ENCODE measurements at places on chromosomes 1 and 21. TPM values are rescaled to one million over a fixed set of nuclear protein-coding genes. Genes with fewer than 3 reads are reported as not detected.
A peak's percentile ranks its signal among the peaks of the same experiment; 100 is the strongest.

DNA sequence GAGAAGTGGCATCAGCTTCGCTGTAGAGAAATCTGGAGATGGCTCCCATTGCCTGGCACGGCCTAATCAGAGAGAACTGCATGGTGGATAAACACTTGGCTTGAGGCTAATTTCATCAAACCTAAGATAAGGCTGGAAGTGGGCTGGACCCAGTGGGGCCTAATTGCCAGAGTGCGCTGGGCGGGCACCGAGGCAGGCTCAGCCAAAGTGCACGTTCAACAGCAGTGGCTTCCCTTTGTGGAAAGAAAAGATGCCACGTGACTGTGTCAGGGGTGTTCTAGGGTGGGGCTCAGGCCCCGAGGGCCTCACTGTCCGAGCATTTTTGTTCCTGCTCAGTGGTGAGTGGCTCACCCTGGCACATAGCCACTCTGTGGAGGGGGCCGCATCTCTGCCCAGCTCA, 5.8 kb downstream of the PLCH2 start:
- no peak for DNase-seq
- no peak overlapping the region for H3K4me3 ChIP-seq
- H3K36me3 ChIP-seq, result no peaks in the 10 kb centered on the region

DNA sequence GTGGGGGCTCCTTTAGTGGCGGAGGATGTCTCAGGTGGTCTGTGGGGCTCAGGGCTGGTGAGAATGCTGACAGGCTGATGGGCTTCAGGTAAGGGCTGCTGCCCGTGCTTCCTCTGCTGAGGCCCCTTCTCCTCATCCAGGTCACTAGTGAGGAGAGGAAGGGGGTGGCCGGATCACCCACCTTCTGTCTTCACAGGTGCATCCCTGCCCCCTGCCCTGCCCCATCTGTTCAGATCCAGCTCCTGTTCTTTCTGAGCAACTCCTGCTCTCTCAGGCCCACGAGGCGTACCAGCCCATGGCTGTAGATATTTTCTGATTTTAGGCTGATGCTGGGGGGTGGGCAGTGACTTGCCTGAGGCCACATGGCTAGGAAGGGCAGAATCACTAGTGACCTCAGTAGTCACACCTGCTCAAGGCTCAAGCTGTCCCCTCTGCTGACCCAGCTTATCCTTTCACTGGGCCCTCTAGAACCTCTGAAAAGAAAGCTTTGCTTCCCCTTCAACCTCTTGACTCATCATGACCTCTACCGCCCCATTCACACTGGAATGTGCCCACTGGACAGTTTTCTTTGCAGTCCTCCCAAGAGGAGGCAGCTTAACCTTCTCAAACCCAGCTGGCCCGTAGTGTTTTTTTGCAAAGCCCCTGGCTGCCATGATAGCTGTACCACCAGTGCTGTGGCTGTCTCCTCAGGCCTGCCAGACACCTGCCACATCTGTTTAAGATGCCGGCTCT, 14.8 kb downstream of the DCST2 start:
- no peak overlapping the region for H3K4me3 ChIP-seq
- peaks cover 19% of the 10 kb centered on the region for H3K4me1 ChIP-seq
- H3K27ac ChIP-seq, result no peak overlapping the region
- H3K27me3 ChIP-seq, result no peaks in the 10 kb centered on the region

DNA sequence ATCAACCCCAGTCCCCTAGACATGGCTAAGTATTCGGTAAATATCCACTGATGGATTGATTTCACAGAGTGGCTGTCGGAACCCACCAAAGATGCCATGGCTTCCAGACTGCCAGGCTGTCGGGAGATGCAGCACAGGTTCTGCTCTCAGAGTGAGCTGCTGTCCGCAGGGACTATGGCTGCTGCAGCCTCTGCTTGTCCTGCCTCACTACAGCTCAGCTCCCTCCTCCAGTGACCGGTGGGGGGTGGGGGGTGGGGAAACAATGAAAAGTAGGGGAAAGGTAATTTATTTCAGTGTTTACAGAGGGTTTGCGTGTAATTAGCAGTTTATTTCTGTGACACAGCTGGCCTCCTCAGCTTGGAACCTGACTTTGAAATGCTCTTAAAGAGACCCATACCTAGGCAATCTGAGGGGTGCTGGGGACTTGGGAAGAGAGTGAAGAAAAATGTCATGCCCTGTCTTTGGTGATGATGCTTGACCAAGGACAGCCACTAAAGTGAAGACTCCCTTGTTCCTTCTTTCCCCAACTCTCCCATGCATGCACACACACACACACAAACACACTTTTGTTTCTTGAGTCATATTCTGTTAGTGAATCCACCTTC, 109.0 kb downstream of the CACNA1E start:
- DNase-seq, result no peak
- no peak overlapping the region for H3K4me3 ChIP-seq
- peaks cover 5% of the 10 kb centered on the region for H3K36me3 ChIP-seq

- H3K36me3 ChIP-seq, result peaks cover 8% of the 10 kb centered on the region
- no peaks in the 10 kb centered on the region for H3K27me3 ChIP-seq
- H3K27ac ChIP-seq, result peak overlapping the region; percentile 95
- 0 out of 2 replicates have a peak overlapping the region, but pooled peaks have one; percentile 85 for H3K4me3 ChIP-seq
- DNase-seq, result no peak
- H3K4me1 ChIP-seq, result peaks cover 47% of the 10 kb centered on the region
Measured at GRCh38 chr1:36162680-36163239, 6.8 kb downstream of the MAP7D1 start.

DNA sequence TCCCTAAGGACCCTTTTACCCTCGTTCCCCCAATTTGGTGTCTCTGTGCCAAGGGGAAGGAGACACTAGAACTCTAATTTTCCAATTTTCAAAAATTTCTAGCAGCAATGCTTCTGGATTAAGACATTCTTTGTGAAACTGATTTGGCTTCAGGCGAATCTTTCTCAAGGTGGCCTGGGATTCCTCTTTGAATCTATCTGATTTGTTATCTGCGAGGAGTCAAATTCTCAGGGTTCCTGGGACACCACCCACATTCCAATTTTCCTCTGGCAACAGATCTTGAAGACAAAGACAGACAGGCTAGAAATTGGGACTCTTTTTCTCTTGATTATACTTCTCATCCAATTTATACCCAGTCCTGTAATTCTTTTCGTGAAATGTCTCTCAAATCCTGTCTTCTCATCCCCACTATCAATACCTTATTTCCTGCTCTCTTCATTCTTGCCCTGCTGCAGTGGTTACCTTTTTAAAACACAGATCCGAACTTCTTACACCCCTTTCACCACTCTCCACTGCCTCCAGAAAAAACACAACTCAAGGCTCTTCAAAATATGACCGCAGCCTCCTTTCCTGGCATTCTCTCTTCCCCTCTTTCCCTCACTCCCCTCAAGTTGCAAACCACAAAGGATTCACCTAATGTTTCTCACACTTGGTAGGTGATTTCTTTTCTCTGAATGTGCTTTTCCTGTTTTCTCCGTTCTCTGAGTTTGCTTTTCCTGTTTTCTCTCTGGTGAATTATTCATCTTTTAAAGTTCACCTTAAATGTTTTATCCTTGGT, 2.7 kb upstream of the MPZL1 start:
- no peaks in the 10 kb centered on the region for H3K36me3 ChIP-seq
- peak overlapping the region; percentile 80 for H3K27ac ChIP-seq
- H3K4me3 ChIP-seq, result peak overlapping the region; percentile 89
- H3K27me3 ChIP-seq, result no peaks in the 10 kb centered on the region
- H3K4me1 ChIP-seq, result peaks cover 25% of the 10 kb centered on the region

The KIF26B gene
- 11.6 TPM for total RNA-seq

The TMEM125 gene
- total RNA-seq, result 1.1 TPM

GRCh38 chr21:14838400-14838799, 226.4 kb downstream of the NRIP1 start:
- H3K4me3 ChIP-seq, result no peak overlapping the region
- H3K27me3 ChIP-seq, result no peaks in the 10 kb centered on the region
- no peak for DNase-seq
- H3K27ac ChIP-seq, result no peak overlapping the region

GRCh38 chr1:183753464-183753891, 51.4 kb upstream of the RGL1 start:
- no peak for DNase-seq
- H3K4me1 ChIP-seq, result no peaks in the 10 kb centered on the region
- H3K4me3 ChIP-seq, result no peak overlapping the region

The PERM1 gene
- not detected for total RNA-seq

The GJA9 gene
- total RNA-seq, result not detected

- H3K4me3 ChIP-seq, result no peak overlapping the region
- DNase-seq, result no peak
- H3K27me3 ChIP-seq, result no peaks in the 10 kb centered on the region
- H3K27ac ChIP-seq, result no peak overlapping the region
Measured at GRCh38 chr1:244341455-244342450, 110.0 kb downstream of the ADSS2 start.

GRCh38 chr1:78651241-78651640, 1.6 kb downstream of the IFI44 start:
- peak overlapping the region; percentile 82 for H3K27ac ChIP-seq
- H3K4me1 ChIP-seq, result no peaks in the 10 kb centered on the region
- H3K27me3 ChIP-seq, result no peaks in the 10 kb centered on the region

DNA sequence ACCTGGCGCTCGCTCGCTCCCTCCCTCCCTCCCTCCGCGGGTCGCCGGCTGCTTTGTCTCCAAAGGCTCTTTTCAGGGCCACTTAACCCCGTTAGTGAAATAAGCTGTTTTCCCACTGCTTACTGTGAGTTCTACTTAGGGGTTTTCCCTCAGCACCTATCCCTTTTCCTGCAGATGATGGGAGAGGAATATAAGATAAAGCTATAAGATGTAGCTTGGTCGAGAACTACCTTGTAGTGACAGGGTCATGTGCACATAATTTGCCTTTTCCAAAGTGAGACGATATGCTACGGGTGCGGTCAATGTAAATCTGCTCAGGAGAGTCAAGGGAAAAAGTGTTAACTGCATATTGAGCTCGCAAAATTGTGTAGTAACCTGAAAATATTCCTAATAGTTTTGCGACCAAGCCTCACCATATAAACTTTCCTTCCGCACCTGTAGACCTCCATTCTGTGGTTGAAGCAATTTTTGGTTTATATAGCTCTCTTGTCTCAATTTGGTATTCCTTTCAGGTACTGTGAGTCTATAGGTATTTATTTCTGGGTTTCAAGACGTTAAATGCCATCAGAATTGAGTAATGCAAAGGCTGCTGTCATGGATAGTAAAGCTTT, 55.8 kb upstream of the BOLA1 start:
- H3K27ac ChIP-seq, result peak overlapping the region; percentile 90
- peaks cover 20% of the 10 kb centered on the region for H3K4me1 ChIP-seq
- DNase-seq, result no peak

GRCh38 chr1:92299477-92300150, 755 bp downstream of the RPAP2 start:
- H3K4me3 ChIP-seq, result peak overlapping the region; percentile 99
- no peak for DNase-seq
- peak overlapping the region; percentile 93 for H3K27ac ChIP-seq
- no peaks in the 10 kb centered on the region for H3K36me3 ChIP-seq
- H3K27me3 ChIP-seq, result no peaks in the 10 kb centered on the region
- no peaks in the 10 kb centered on the region for H3K4me1 ChIP-seq

DNA sequence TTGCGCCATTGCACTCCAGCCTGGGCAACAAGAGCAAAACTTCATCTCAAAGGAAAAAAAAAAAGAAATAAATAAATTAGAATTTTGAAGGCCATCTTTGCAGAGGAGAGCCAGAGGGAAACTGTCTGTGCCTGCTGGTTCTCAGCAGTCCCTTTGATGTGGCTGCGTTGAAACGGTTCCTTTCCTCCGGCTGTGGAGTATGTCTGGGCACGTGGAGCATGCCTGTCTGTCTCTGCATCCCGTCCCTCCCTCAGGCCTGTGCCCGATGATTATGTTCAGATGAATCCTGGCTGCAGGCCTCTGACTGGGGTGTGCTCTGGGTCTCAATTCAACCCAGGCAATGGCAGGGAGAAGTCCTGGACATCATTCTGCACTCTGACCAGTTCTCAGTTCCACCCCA, 33.4 kb downstream of the KIAA1614 start:
- DNase-seq, result no peak
- no peaks in the 10 kb centered on the region for H3K36me3 ChIP-seq
- H3K27me3 ChIP-seq, result no peaks in the 10 kb centered on the region
- H3K4me1 ChIP-seq, result no peaks in the 10 kb centered on the region

- peaks cover 30% of the 10 kb centered on the region for H3K4me1 ChIP-seq
- H3K4me3 ChIP-seq, result peak overlapping the region; percentile 69
- no peaks in the 10 kb centered on the region for H3K36me3 ChIP-seq
- H3K27ac ChIP-seq, result no peak overlapping the region
- no peaks in the 10 kb centered on the region for H3K27me3 ChIP-seq
- no peak for DNase-seq
Measured at GRCh38 chr1:43978264-43978550, 803 bp upstream of the B4GALT2 start.

The OLIG2 gene
- not detected for total RNA-seq

GRCh38 chr1:228992907-228993535, 257.7 kb downstream of the RHOU start:
- DNase-seq, result no peak
- H3K4me3 ChIP-seq, result no peak overlapping the region
- no peak overlapping the region for H3K27ac ChIP-seq
- H3K4me1 ChIP-seq, result no peaks in the 10 kb centered on the region
- no peaks in the 10 kb centered on the region for H3K36me3 ChIP-seq
- H3K27me3 ChIP-seq, result peaks cover 9% of the 10 kb centered on the region

- H3K36me3 ChIP-seq, result no peaks in the 10 kb centered on the region
- no peak overlapping the region for H3K27ac ChIP-seq
- no peak for DNase-seq
Measured at GRCh38 chr21:36104317-36105300, 30.3 kb upstream of the CBR3 start.

DNA sequence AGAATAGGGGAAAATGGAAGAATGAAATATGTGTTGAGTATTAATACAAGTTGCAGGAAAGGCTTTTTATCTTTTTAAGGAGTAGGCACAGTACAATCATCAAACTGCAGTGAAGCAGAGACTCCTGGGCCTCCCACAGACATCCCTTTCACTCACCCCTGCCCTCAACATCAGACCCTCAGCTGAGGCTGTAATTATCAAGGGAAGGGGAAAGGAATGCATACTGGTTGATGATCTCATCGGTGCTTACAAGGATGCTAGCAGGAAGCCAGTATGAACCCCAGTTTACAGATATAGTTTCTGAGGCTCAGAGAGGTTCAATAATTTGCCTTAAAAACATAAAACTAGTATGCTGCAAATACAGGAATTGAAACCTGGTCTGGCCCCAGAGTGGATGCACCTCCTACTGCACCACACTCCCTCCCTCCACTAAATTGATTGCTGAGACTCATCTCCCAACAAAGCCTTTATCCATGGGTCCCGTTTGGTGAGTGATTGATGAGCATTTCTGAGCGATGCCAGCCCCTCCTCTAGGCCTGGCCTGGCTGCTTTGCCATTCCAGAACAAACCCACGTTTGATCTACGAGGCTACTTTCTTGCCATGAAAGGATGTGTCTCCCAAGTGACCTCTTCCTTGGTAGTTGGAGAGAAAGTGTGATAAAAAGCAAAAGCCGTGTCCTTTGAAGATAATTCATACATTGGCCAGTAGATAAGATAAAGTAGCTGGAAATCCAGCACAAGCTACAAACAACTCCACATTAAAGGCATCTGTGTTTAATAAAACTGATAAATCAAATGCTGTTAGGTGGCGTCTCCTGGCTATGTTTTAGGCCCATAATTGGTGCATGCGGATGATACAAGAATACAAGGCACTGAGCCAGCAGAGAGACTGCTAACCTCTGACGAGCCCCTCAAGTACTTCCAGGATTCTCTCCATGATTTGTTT, 233.9 kb upstream of the CAMK1G start:
- H3K36me3 ChIP-seq, result no peaks in the 10 kb centered on the region
- no peaks in the 10 kb centered on the region for H3K4me1 ChIP-seq
- no peak overlapping the region for H3K4me3 ChIP-seq
- no peak for DNase-seq
